ENCODE measurements at places on chromosomes 6 and 20. TPM values are rescaled to one million over a fixed set of nuclear protein-coding genes. Genes with fewer than 3 reads are reported as not detected.

GRCh38 chr6:162053084-162053483 lies 674.5 kb downstream of the PRKN start:
- no peak for DNase-seq

DNA sequence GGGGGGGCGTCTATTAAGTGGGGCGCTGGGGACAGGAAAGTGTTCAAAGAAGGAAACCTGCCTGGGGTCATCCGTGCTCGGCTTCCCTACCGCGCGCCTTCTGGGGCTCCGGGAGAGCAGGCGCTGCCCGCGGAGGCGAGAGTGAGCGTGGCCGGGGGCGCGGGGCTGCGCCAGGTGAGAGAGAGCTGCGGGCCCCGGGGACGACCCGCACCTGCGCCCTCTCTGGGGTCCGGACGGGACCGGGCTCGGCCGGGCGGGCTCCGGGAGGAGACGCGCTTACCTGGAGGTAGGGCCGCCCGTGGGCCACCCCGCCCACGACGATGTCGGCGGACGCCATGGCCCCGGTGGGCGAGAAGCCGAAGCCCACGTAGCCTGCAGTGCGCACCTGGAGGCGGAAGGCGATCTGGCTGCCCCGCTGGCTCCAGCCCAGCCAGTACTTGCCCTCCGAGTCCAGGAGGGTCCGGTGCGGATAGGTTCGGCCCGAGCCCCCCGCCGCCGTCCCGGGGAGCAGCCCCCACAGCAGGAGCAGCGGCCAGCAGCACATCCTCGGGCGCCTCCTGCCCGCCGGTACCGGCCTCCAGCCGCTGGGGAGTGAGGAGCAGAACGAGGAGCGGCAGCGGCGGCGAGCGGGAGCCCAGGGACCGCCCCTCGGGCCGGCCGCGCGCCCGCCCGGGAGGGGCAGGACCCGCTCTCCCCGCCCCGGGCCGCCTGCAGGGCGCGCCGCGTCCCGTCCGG lies at the start of gene MOXD1:
Gene MOXD1, minus strand, starts transcription at position 593 of the 735 bp plus-strand sequence. Its CDS starts 49 bp downstream, at position 544.
- peak; percentile 60 for DNase-seq

Gene HLA-DQB2
- total RNA-seq = not detected

DNA sequence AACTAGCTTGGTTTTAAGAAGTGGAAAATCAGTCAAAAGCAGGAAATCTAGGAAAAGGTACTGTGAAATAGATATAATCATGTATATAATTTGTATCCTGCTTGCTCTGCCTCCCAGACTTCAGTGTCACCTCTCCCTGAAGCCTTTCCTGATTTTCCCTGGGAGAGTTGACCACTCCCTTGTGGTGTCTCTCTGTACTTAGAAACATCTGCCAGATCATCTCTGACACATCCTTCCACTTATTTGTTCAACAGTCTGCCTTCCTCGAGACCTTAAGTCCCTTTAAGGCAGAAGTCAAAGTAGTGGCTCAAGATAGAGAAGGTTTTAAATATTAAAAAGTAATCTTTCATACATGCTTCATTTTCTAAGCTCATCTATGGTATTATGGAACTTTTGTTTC lies 236.5 kb downstream of the CDKAL1 start:
- no peak for DNase-seq

DNA sequence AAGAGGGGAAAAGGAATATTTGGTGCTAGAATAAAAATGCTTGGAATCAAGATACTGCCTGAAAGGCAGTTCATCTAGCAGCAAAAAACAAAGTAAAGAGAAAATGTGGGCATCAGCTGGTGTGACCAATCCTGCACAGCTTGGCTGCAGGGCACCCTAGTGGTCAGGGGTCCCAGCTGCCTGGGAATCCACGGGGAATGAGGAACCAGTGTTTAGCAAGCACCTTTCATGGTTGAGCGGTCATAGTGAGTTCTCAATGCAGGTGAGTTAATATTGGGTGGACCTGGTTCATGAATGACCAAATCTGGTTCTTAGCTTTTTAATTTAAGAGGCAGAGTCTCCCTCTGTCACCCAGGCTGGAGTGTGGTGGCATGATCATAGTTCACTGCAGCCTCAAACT lies 53.3 kb downstream of the CAP2 start:
- DNase-seq = no peak

GRCh38 chr6:4372866-4373265 lies 237.5 kb upstream of the ECI2 start:
- no peak for DNase-seq

DNA sequence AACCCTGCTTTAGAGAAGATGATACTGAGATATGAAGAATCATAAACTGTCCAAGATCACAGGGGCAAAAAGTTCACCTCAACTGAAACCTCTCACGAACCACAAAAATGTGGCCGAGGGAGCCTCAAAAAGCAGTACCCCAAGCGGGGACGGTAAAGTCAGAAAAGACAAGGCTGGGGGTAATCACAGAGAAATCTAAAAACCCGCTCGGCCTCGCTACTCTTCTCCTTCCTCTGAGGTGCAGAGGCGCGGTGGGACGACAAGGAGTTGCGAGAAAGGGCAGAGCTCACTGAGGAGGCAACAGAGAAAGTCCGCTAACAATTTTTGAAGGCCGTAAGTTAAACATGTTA lies 356 bp upstream of the IRAK1BP1 start:
- no peak for DNase-seq

- DNase-seq = no peak
Observed at GRCh38 chr6:132661906-132662305, 2.9 kb upstream of the TAAR1 start.

Gene EYS
- not detected for total RNA-seq

GRCh38 chr20:47610247-47610944 lies 108.7 kb downstream of the NCOA3 start:
- peak; percentile 71 for DNase-seq

- DNase-seq = no peak
Observed at GRCh38 chr6:145532361-145532760, 203.0 kb downstream of the EPM2A start.

DNA sequence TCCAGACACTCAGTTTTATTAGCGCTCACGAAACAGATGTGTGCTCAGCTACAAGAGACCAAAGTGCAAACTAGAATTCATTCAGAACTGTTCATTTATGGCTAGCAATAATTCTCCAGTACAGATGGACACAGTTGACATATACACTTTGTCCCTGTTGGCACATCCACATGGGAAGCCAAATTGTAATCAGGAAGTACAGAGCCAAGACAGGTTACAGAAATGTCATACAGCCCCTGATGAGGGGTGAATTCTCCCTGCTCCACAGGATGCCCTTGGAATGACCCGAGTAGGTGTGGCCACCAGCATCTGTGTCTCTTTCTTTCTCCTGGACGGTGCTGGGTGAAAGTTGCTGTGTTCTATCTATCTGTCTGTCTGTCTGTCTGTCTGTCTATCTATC lies 7.6 kb downstream of the DHX35 start:
- no peak for DNase-seq

- no peak for DNase-seq
Observed at GRCh38 chr20:41078329-41078728, 49.7 kb downstream of the TOP1 start.

GRCh38 chr6:24486065-24486464 lies 3.3 kb downstream of the GPLD1 start:
- no peak for DNase-seq

Gene MAP7
- 0.95 TPM for total RNA-seq

- DNase-seq = peak; percentile 4
Observed at GRCh38 chr6:145086197-145086596, 649.1 kb downstream of the EPM2A start.

Gene RNF182
- total RNA-seq = 8.7 TPM

Gene DYNLT2
- 1.8 TPM for total RNA-seq

Gene TTK
- 180 TPM for total RNA-seq
